ENCODE measurements at places on chromosomes 5 and 9. TPM values are rescaled to one million over a fixed set of nuclear protein-coding genes. Genes with fewer than 3 reads are reported as not detected.

The GADD45G gene
- 0.49 TPM for total RNA-seq

The PPP3R2 gene
- total RNA-seq = not detected

The SPATA6L gene
- 0.97 TPM for total RNA-seq

The ENTPD8 gene
- total RNA-seq = 0.16 TPM

The PLPPR1 gene
- not detected for total RNA-seq

The PDLIM7 gene
- total RNA-seq = 34.5 TPM

The TSSK1B gene
- not detected for total RNA-seq

The DMRT3 gene
- not detected for total RNA-seq

The GLRA1 gene
- not detected for total RNA-seq

The FGF18 gene
- 0.06 TPM for total RNA-seq

The MARCHF3 gene
- 41.4 TPM for total RNA-seq

The TLX3 gene
- total RNA-seq = not detected

The TMEM232 gene
- 0.63 TPM for total RNA-seq

Measured in bladder microvascular endothelial cell (primary cell).